ENCODE measurements at places on chromosomes 12 and 14.

- no peak for DNase-seq
Measured at GRCh38 chr12:50951112-50951511, 1.2 kb upstream of the HIGD1C start.

DNA sequence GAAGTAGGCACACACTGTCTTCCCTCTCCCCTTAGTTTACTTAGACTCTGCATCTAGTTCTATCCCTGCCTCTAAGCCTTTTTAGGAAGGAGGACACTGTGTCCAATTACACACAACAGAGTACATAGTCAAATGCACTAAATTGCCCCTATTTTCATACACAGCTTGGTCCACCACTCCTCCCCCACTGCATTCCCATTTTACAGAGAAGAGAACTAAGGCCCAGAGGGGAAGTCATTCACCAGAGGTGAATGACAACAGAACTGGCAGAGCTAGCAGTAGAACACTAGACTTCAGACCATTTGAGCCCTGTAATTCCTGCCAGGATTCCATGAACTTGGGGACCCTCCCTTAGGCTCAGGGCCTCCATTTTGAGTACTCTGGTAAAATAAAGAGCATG lies 1.1 kb upstream of the JPH4 start:
- no peak for DNase-seq

- no peak for DNase-seq
Measured at GRCh38 chr12:92178340-92178739, 32.7 kb upstream of the BTG1 start.

- DNase-seq: peak; percentile 43
Measured at GRCh38 chr12:118850244-118850825, 131.0 kb upstream of the SRRM4 start.

DNA sequence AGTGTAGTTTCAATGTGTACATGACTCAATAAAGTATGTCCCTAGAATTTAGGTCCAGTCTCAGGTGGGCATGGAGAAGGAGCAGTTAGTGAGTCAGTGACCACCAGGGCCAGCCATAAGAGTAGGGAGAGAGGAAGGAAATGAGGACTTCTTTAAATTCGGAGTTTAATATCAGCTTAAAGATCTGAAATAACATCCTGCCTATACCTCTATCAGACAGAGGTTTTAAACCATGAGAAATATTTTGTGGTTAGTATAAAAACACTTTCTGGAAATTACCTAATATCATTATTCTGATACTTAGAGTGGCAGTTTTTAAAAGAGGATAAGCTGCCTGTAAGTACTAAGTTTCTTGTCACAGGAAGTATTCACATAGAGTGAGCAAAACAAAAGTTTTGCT lies 61.7 kb upstream of the ST8SIA1 start:
- DNase-seq: peak; percentile 34

- DNase-seq: no peak
Measured at GRCh38 chr14:34020014-34020413, 69.1 kb upstream of the EGLN3 start.

DNA sequence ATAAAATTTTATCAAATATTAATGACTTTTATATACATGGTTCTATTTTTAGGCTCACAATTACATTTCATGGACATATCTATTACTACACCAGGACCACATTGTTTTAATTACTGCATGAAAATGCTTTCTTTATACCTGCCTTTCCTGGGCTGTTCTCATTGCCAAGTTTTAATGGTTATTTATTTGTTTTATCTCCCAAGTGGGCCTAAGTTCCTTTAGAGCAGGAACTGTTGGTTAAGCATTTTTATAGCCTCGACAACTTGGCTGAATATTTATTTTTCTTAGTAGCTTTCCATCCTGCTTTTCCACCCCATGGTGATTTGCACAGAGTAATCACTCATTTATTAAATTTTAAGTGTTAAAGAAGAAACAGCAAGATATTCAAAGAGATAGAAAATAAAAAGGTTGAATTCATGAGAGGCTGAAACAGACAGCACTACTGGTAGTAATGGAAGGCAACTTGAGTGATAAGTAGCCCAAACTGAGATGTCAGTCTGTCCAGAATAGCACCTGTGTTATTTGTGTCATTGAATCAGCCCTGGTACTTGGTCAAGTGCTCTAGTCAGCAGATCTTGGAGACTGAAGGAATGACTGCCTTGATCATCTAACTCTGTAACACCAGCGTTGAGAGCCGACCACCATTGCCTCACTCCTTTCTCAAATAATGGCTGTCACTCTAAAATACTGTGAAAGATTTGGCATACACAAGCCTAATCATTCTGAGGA lies 119.1 kb upstream of the EGLN3 start:
- no peak for DNase-seq

GRCh38 chr12:132602572-132603239 lies 7.7 kb downstream of the LRCOL1 start:
- DNase-seq: no peak

DNA sequence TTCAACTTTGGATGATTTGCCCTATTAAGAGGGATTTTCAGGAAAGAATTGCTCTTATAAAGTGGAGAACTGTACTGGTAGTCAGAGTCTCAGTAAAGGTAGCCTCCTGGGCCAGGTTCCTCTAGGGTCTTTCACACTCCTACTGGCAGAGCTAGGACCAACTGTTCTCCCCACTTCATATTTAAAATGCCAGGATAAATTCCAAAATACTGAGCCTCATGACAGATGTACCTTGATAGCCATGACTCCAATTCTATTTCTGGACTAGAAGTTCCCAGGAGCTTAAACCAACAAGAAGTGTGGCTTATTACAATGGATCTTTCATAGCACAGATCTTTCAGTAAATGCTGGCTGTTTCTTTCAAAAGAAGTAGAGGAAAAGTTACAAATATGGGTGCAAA lies 126.5 kb downstream of the C12orf75 start:
- DNase-seq: no peak

- no peak for DNase-seq
Measured at GRCh38 chr14:105283028-105283427, 17.8 kb downstream of the BRF1 start.

- no peak for DNase-seq
Measured at GRCh38 chr12:49489720-49490119, 49.1 kb upstream of the KCNH3 start.

DNA sequence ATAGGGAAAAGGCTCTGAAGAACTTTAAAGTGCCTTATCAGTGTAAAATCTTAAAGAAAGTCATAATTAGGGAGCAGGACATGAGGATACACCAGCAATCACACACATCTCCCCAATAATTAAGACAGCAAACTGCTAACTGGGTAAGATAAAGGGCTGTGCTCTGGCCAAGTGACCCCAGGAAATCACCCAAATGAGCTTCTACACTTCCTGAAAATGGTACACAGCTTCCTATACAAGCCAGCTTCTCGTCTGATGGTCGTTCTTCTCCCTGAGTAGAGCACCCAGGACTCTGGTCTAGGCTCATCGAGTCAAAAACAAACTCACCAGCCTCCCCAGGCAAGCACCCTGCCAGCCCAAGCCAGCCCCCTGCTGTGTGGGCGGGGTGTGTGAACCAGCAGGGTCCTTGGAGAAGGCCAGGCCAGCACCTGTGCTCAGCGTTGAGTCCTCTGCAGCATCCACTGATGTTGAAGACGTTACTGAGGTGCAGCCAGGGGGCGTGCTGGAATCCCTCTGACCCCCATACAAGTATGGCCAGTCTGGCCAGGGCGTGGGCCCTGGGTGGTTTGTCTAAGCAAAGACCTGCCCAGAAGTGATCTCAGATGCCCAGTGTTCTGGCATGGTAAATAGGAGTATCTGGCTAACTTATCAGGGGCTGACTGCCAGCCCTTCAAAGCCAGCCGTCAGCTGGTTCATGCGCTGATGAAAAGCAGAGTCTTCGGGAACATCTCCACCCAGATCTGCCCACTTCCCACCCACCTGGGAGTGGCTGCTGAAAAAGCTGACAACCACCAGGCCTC lies 41.4 kb downstream of the ACTN1 start:
- no peak for DNase-seq

DNA sequence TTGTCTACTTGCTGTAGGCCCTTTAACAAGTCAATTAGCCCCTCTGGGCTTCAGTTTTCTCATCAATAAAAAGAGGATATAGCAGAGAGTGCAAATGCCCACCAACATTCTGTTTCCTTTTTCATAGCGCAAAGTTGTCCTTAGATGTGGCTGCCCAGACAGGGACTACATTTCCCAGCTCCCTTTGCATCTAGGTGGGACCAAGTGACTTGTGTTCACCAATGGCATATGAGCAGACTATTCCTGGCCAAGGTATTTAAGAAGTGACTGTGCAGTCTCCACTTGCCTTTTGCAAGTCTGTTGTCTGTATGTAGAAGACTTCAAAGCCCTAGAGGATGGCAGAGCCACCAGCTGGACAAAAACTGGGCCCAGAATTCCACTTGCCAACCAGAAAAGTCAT lies 59.7 kb downstream of the DAO start:
- DNase-seq: peak; percentile 36

GRCh38 chr14:65080960-65081747 lies 21.2 kb downstream of the MAX start:
- DNase-seq: no peak

GRCh38 chr12:75735853-75736252 lies 224.4 kb upstream of the KRR1 start:
- DNase-seq: no peak

- DNase-seq: no peak
Measured at GRCh38 chr12:100752841-100753240, 41.7 kb upstream of the ANO4 start.

DNA sequence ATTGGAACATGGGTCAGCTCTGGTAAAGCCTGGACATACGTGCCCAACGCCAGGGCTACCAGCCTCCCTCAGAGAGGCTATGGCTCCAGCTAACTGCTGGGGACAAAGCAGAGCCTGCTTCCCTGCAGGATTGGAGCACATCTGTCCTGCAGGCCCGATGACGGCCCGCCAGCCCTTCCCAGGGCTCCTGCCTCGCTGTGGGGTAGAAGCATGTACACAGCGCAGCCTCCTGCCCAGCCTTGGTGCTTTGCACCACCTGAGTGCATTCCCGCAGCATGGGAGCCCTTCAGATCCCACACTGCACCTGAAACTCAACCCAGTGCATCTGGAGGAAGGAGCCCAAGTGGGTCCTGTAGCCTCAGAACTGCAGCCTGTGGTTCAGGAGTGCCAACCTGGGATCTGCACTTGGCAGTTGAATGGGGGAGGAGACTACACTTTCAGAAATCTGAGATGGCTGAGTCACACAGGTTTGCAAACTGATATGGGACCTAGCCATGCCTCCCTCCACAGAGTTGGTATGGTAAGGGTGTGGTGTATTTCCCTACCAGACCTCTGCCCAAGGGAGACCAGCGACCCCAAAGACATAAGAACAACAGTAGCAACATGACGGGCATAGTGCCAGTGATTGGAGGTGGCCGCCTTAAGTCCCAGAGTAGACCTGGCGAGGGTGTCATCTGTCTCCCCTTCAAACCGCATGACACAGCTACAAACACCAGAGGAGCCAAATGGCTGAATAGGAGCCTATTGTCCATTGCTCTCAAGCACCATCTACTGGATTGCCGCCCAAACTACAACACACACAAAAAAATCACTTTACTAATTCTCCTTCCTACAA lies 273.9 kb upstream of the MIS18BP1 start:
- DNase-seq: peak; percentile 50

DNA sequence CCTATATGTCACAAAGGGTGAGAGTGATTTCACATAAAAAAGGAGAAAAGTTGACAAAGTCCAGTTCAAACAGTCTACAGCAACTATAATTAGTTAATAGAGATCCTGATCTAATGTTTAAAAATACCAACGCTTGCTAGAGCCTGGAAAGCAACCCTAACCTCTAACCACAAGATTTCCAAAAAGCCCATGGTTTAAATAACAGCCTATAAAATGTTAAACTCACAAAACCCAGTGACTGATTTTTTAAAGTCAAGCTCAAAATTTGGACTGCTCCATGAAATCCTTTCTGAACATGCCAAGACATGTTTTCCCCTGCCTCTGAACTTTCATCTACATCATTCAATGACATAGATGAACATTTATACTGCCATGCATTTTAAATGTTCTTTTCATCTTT lies 81.6 kb downstream of the PLEKHG7 start:
- no peak for DNase-seq

- no peak for DNase-seq
Measured at GRCh38 chr14:87231336-87232026, 761.5 kb downstream of the GALC start.

GRCh38 chr12:14207905-14208551 lies 157.5 kb upstream of the ATF7IP start:
- DNase-seq: no peak

DNA sequence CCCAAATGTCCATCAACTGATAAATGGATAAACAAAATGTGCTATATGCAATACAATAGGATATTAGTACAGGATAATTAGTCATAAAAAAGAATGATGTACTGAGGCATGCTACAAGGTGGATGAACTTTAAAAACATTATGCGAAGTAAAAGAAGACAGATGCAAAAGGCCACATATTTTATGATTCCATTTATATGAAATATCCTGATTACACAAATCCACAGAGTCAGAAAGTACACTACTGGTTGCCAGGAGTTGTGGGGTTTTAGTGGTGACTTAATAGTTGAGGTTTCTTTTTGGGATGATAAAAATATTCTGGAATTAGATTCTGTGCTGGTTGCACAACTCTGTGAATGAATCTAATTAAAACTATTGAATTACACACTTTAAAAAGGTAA lies 12.6 kb downstream of the TRIM9 start:
- DNase-seq: no peak

- DNase-seq: no peak
Measured at GRCh38 chr14:89004166-89004565, 179.7 kb downstream of the TTC8 start.

- DNase-seq: no peak
Measured at GRCh38 chr12:4015225-4016091, 142.3 kb upstream of the PARP11 start.

DNA sequence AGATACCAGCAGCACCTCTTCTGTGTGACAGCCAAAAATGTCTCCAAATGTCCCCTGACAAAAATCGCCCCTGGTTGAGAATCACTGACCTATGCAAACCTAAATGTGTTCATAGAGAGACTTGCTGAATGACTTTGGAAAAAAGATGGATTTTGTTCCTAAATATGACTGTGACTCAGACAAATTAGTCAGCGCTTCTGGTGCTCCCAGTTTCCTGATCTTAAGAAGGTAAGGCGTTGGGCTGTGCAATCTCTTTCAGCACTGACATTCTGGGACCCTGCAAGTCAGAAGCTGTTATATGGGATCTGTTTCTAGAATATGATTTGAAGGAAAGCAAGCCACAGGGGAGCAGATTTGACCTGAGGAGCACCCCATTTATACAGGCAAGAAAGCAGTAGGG lies 90.6 kb upstream of the PWP1 start:
- DNase-seq: no peak

GRCh38 chr14:91501951-91502930 lies 7.9 kb downstream of the PPP4R3A start:
- no peak for DNase-seq
